Activated naive CD4-positive, alpha-beta T cell treated with anti-CD3 and anti-CD28 coated beads for 36 hours (primary cell): ENCODE measurements at places on chromosomes 13 and 19. TPM values are rescaled to one million over a fixed set of nuclear protein-coding genes. Genes with fewer than 3 reads are reported as not detected.
A peak's percentile ranks its signal among the peaks of the same experiment; 100 is the strongest.

- H3K4me1 ChIP-seq = no peaks in the 10 kb centered on the region
- H3K36me3 ChIP-seq = peaks cover 3% of the 10 kb centered on the region
- H3K27ac ChIP-seq = no peak overlapping the region
- H3K27me3 ChIP-seq = no peaks in the 10 kb centered on the region
- no peak for DNase-seq
Measured at GRCh38 chr13:74336546-74336945, 202.3 kb upstream of the KLF12 start.

GNG7 gene
- total RNA-seq = 1.1 TPM

C1QTNF9 gene
- not detected for total RNA-seq

VSTM1 gene
- not detected for total RNA-seq

KLK12 gene
- not detected for total RNA-seq

- no peaks in the 10 kb centered on the region for H3K4me1 ChIP-seq
- H3K36me3 ChIP-seq = peaks cover 2% of the 10 kb centered on the region
- H3K27me3 ChIP-seq = no peaks in the 10 kb centered on the region
- H3K4me3 ChIP-seq = no peak overlapping the region
- DNase-seq = no peak
Measured at GRCh38 chr13:98761986-98762616, 9.6 kb upstream of the SLC15A1 start.

- H3K27ac ChIP-seq = peak within 1 kb of the TSS; percentile 91
- H3K4me3 ChIP-seq = peak within 1 kb of the TSS; percentile 82
- H3K36me3 ChIP-seq = peaks cover 69% of the 10 kb centered on the region
- peaks cover 26% of the 10 kb centered on the region for H3K4me1 ChIP-seq
- no peaks in the 10 kb centered on the region for H3K27me3 ChIP-seq
Measured at GRCh38 chr19:52028027-52028779, at the start of gene ZNF614. Gene ZNF614, minus strand, starts transcription at chr19:52028379. Its CDS starts 2,634 bp downstream, at chr19:52025745.

FAM216B gene
- total RNA-seq = not detected

OR7D2 gene
- 0.30 TPM for total RNA-seq

APOC1 gene
- total RNA-seq = 1.3 TPM

NXNL1 gene
- not detected for total RNA-seq

DNA sequence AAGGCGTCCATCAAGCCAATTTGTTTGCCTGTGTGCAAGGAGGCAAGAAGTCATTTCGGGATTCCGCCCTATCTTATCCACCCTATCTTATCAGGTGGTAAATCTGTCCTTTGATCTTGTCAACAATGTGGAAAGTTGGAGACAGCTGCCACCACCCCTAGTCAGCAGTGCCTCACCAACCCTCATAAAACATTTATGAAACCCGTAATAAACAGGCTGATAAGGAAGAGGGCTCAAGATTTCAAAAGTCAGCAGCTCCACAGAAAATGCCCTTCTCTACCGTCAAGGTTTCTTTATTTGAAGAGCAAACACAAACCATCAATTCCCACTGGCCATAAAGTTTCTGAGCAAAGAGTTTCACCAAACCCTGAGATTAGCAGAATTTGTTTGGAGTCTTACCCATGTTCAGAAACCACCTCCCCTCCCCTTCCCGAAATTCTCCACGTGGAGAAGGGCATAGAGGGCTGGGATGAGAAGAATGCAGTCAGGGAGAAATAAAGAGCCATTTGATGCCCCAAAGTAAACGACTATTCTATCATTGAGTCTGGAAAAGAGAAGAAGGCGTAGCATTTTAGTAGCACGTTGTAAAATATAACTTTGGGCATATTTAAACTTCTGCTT is 196.0 kb upstream of the GPR12 start:
- H3K4me3 ChIP-seq = no peak overlapping the region
- DNase-seq = no peak
- H3K27ac ChIP-seq = no peak overlapping the region
- no peaks in the 10 kb centered on the region for H3K36me3 ChIP-seq
- H3K27me3 ChIP-seq = peaks cover 3% of the 10 kb centered on the region

DNA sequence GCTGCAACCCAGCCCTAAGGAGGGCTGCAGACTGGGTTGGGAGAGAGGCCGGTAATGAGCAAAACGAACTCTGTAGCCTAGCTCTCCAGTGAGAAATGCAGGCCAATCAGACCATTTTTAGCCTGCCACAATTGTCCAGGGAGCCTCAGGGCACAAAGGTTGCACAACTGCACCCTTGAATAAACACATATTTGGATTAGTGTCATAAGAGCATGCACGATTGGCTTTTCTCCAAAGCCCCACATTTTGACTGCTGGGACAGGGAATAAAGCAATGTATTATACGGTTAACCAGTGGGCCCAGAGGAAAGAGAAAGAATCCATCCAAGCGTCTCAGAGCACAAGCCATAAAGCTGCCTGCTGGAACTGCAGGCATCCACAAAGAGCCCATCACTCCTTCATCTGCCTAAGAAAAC is 729.4 kb upstream of the SGCG start:
- no peak for DNase-seq
- no peak overlapping the region for H3K4me3 ChIP-seq
- H3K4me1 ChIP-seq = no peaks in the 10 kb centered on the region
- no peaks in the 10 kb centered on the region for H3K36me3 ChIP-seq
- H3K27me3 ChIP-seq = peaks cover 5% of the 10 kb centered on the region

DNA sequence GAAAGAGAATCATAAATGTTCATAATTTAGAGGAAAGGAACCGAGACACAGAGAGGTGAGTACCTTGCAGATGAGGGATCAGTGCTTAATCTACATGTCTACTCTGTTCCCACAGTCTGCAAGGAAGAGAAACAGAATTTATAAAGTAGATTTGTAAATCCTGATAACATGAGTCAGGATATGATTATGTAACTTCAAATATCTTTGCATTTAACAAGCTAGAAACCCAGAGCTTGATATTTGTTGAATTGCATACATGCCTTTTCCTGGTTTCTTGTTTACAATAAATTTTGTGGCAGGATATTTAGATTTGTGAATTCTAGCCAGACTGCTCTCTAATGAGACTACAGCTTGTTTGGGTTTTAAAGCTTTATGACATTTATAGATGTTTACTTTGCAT is 219.2 kb downstream of the ENOX1 start:
- H3K27ac ChIP-seq = no peak overlapping the region
- H3K4me3 ChIP-seq = no peak overlapping the region
- H3K27me3 ChIP-seq = peaks cover 8% of the 10 kb centered on the region
- no peaks in the 10 kb centered on the region for H3K36me3 ChIP-seq
- H3K4me1 ChIP-seq = no peaks in the 10 kb centered on the region
- no peak for DNase-seq
